ENCODE measurements at places on chromosomes 2 and 18.

GRCh38 chr2:154555710-154556109 is 142.8 kb upstream of the KCNJ3 start:
- no peak for DNase-seq

- no peak for DNase-seq
Measured at GRCh38 chr2:203853271-203853670, 14.3 kb upstream of the CTLA4 start.

GRCh38 chr2:44679584-44679983 is 261.9 kb upstream of the SIX3 start:
- no peak for DNase-seq

DNA sequence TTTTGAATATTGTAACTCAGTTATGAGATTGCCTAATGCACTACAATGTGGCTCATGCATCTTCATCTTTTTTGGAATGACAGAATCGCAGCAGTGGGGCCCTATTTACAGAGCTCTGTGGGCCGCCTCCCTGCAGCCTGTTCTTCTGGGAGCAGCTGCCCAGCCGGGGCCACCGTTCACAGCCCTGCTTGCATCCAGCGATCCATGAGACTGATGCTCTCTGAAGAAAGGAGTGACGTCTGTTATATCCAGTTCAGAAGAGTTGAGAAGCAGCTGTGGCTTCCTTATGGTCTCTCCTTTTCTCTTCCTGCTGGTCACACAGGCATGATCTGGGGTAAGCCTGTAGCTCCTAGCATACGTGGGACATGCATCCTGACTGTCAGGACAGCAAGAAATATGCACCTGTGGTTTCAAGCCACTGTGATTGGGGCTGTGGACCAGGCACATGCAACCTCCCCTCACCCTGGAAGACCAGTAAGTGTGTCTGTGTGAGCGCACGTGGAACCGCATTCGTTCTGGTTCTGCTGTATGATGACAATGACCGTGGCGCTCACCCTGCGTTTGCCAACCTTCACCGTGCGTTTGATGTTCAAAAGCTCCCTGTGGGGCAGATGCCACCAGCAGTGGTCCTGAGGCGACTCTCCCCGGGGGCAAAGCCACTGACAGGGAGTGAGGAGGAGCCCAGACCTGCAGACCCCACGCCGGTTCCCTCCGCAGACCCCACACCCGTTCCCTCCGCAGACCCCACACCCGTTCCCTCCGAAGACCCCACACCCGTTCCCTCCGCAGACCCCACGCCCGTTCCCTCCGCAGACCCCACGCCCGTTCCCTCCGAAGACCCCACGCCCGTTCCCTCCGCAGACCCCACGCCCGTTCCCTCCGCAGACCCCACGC is 189.8 kb downstream of the TMEM18 start:
- DNase-seq, result no peak

DNA sequence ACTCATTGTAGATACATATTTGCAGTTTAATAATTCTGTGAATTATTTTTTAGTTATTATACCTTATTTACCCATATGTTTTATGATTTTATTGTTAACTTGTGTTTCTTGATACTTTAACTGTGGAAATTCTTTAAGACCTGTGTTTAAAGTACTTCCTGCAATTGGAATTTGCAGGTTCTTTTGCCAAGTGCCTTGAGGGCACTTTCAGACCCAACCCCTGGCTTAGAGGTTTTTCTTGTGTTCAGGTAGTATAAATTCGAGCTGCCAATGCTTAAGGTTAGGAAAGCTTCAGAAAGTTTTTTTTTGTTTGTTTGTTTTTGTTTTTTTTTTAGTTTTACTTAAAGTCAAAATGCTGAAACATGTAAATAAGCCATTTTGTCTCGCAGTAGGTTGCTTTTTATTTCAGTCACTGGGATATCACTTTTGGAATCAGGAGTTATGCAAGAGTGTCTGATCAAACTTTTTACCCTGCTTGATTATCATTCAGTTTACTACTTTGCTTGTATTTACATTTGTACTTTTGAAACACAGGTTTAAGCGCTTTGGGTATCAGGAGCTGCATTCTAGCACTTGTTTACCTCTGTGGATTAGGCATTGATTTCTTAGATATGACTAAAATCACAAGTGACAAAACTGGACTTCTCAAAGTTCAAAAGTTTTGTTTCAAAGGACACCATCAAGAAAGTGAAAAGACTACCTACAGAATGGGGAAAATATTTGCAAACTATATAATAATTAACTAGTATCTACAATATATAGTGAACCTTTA is 31.8 kb downstream of the TDRD15 start:
- DNase-seq, result no peak

DNA sequence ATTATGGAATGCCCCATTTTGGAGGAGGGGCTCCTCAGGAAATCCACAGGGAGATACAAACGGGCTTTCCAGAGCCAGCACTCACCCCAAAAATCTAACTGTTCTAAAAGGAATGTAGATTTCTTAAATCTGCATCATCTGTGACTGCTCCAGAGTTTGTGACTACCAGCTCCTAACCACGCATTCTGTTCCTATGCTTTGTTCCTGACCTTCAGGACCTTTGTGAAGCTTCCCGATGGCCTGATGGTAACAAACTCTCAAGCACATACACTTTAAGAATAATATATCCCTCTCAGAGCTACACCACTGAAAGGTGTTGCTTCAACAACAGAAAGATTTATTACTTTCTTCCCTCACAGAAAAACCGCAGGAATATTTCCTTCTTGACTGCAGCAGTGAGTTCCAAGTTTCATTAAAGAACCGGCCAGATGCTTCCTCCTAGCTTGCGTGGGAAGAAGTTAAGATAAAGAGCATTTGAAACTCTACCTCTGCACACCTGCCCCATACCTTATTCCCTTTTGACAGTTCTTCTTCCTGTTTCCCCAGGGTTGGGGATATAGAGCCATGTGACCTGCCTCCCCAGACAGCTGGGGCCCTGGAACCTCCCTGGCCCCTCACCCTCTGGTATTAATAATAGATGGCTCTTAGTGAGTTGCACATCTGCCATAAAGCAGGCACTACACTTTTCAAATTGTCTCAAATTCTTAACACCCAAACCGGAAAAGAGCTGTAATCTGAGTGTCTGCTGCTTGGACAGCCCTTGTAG is 40.2 kb upstream of the EML4 start:
- DNase-seq, result no peak

GRCh38 chr2:46686811-46687210 is 207.4 kb downstream of the TMEM247 start:
- no peak for DNase-seq

DNA sequence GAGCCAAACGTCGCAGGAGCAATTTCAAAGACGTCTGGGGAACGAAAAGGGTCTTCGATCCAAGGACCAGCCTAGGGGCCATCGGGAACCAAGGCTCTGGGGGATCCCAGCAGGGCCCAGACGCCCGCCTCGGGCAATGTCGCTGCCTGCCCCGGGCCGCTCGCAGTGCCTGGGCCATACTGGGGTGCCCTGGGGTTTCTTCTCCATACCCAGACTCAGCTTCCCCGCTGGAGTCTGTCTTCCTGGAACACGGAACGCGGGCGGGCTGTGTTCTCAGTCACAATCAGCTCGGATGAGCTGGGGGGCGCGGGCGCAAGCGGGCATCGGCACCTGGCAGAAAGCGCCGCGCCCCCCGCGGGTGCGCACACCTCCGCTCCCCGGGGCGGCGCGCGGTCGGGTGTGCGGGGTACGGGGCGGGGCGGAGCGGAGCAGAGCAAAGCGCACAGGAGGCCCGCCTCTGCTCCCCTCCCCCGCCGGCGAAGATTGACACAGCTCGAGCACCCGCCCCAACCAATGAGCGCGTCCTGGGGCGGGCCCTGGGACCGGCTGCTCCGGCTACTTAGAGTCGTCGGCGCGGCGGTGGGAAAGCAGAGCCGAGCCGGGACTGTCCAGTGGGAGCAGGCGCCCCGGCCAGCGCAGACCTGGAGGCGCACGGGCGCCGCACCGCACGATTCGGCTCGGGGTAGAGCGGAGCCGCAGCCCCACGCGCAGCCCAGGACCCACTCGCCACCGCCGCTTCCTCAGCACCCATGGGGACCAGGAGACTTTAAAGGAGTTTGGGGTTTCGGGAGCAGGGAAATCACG is at the start of gene LRATD1:
TSS of gene LRATD1 (plus strand) at position 585 of the 804 bp plus-strand sequence. CDS start 1,263 bp downstream, outside the sequence.
- DNase-seq, result no peak

GRCh38 chr2:102010902-102011301 is 19.1 kb downstream of the IL1R2 start:
- no peak for DNase-seq

GRCh38 chr2:203490391-203490790 is 44.7 kb downstream of the RAPH1 start:
- DNase-seq, result no peak

DNA sequence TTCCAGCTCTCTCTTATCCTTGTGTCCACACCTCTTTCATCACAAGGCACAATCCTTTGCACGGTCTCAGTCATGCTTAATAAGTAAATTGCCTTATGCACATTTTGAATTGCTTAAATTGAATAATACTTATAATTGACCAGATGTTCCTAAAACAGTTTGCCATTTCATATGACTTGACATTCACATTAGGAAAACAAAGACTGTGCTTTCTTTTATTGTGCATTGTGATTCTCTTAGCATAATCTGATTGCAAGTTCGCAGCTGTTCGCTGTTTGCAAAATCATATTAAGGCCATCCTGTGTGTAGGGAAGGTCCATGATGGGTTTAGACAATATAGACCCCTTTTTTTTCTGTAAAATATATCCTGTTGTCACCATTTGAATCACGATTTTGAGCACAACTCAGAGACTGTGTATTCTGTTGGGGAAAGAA is 75.6 kb downstream of the RNF144A start:
- no peak for DNase-seq

- DNase-seq, result no peak
Measured at GRCh38 chr2:17620280-17620679, 79.8 kb downstream of the VSNL1 start.

DNA sequence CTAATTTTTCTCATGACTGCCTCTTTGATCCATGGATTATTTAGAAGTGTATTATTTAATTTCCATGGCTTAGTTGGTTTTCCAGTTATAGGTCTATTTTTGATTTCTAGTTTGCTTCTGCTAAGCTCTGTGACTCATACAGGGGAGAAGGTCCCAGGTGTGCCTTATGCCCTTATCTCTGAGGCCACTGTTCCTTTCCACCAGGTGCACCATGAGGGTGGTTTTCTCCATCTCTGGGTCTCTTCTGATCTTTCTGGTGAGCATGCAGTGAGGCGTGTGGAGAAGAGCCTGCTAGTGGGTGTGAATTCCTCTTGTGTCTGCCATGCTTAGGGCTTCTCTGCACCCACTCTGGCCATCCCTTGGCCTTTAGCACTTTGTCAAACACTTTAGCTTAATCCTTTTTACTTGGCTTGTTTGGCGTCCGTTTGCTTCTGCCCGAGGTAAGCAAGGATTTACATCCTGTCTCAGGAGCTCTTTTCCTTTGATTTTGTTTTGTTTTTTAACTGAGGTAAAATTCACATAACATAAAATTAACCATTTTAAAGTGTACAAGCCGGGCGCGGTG is 129.8 kb upstream of the ARL4C start:
- no peak for DNase-seq

DNA sequence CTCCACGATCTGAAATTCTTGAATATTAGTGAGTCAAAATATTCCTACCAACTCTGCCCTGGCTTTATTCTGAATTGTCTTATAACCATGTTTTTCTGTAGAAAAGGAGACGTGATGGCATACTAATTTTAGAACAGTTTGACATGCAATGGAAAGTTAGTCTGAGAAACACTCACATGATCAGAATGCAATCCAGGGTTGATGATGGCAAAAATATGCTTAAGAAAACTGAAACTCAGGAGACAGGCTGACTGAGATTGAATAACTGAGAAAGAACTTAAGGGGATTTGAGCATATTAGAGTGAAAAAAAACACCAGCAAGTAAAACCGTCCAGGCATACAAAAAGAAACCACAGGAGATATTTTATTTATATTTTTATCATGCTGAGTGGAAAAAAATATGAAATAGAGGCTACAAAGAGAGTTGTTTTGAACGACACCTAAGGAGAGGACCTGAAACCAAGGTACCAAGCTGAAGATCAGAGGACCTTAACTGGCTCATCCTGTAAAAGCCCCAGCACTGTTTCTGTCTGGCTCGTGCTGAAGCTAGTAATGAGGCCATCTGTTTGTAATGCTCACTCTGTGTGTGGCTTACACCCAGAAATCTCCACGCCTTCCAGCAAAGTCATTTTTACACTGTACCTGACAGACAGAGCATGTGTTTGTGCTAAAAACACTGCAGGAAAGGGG is 437.2 kb upstream of the PKDCC start:
- no peak for DNase-seq
